ENCODE measurements at places on chromosomes 7 and 10. TPM values are rescaled to one million over a fixed set of nuclear protein-coding genes. Genes with fewer than 3 reads are reported as not detected.

The ASNS gene
- 154 TPM for total RNA-seq

The ARID5B gene
- 87.9 TPM for total RNA-seq

The GNAT3 gene
- total RNA-seq: not detected

The GRM8 gene
- 0.36 TPM for total RNA-seq

- no peak for DNase-seq
These were observed 158.4 kb downstream of the BBS9 start for GRCh38 chr7:33287738-33288137.

GRCh38 chr7:158650821-158651225 is 53.8 kb downstream of the NCAPG2 start:
- peak; percentile 91 for DNase-seq

DNA sequence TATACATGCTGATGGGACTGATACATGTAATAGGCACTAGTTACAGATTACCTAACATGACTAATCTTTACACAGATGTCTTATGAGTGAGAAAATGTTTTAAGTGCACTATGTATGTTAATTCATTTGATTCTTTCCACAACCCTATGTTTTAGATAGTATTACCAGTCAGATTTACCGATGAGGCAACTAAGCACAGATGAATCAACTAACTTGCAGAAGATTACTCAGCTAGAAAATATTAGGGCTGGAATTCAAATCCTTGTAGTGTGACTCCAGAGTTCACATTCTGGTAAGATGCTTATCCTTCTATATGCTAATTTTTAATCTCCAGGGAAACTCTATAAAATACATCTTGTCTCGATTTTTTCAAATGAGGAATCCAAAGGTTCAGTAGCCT is 964.9 kb downstream of the REEP3 start:
- peak; percentile 1 for DNase-seq

DNA sequence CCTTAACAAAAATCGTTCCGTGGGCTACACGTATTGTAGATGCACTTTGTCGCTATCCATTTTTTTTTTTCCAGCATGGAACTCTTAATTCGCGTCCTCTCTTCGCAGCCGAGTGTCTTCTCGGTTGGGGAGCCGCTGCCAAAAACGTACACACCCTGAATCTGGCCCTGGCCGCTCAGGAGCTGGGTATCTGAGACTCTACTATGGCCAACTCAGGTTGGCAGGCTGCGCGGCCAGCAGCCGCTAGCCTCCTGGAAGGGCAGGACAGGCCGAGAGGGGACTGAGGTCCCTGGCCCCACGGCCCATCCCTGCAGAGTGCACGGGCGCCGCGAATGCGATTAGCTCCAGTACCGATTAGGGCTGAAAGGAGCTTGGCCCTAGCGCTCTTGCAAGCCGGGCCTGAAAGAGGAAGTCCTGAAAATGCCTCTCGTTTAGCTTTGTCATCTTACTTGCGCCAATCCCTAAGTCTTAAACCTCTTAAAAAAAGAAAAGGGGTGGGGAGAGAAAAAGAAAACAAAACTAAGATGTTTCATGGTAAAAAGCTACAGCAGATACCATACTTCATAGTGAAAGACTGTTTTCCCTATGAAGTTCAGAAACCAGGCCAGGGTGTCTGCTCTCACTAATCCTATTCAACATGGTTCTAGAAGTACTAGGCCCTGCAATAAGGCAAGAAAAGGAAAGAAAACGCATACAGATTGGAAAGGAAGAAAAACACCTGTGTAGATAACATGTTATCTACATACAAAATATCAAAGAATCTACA is 113.2 kb upstream of the RHEB start:
- DNase-seq: no peak

DNA sequence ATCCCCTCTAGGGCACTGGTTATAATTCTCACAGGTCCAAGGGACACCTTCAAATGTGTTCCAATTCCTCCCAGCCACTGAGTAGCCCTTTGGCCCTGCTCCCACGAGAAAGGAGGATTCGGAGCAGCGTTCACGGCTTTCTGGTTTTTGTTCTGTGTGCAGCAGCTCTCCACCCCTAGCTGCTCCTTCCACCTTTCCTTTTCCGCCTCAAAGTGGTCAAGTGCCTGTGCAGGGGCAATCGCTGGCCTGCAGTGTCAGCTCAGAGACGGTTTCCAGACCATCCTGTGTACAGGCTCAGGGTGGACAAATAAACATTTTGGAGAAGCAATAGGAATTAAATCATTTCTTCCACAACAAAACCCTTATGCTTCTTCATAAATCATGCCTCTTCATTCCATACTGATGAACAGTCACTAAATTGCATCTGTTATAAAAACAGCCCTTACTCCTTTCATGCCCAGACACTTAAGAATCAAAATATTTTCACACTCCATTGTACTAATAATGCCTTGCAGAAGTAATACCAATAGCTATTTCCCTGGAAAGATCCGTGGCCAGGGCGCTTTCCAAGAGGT is 1.1 kb downstream of the KIAA1549 start:
- DNase-seq: peak; percentile 26

- no peak for DNase-seq
These were observed 133.1 kb upstream of the PRSS1 start for GRCh38 chr7:142616121-142616643.

DNA sequence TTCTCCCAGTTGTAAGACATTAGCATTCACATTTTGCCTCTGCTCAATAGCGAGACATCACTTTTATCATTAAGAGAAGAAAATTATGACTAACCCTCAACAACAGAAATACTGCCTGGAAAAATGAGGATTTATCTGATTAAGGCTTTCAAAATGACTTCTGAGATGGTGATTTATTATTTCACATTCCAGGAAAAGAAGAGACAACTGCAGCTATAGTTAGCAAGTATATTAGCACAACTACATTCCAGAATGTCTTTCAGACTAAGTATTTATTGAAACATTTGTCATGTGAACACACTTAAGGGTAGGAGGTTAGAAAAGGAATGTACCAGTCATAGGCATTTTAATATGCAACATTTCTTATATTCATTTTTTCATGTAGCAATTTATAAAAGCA is 162.0 kb downstream of the IQUB start:
- DNase-seq: no peak

Data from fibroblast of the aortic adventitia (primary cell).